ENCODE measurements at places on chromosomes 13 and 19. TPM values are rescaled to one million over a fixed set of nuclear protein-coding genes. Genes with fewer than 3 reads are reported as not detected.

DNA sequence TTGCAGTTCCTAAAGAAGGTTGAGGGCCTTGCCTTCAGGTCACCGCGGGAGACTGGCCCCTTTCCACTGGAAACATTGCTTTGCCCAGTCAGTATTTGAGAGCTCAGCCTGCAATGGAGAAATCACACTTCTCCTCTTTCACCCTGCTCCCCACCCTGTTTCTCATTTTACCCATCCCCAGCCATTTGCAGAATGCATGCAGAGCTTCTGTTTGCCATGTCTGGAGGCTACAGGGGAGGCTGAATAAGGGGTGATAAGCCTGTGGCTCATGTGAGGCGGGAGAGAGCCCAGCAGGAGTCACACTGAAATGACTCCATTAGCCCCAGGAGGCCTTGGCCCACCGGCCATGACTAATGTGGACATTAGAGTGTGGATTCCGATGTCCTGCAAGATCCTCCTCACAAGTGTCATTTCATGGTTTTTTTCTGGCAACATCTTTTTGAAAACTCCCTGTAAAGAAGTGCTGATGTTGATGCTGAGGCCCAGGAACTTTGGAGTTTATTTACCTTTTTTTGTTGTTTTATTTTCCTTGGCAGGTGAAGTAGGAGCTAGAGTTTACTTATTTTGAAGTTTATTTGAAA, 6.3 kb downstream of the SPINT2 start:
- no peak for DNase-seq

GRCh38 chr19:40507892-40508291, 41.1 kb downstream of the SPTBN4 start:
- no peak for DNase-seq

GRCh38 chr19:34772697-34773554, at the start of gene ZNF599:
TSS of gene ZNF599 (minus strand) at chr19:34773215. CDS start at chr19:34772841, 374 bp downstream.
- DNase-seq = peak; percentile 80

- no peak for DNase-seq
Observed at GRCh38 chr19:23597661-23598060, 89.4 kb downstream of the ZNF675 start.

DNA sequence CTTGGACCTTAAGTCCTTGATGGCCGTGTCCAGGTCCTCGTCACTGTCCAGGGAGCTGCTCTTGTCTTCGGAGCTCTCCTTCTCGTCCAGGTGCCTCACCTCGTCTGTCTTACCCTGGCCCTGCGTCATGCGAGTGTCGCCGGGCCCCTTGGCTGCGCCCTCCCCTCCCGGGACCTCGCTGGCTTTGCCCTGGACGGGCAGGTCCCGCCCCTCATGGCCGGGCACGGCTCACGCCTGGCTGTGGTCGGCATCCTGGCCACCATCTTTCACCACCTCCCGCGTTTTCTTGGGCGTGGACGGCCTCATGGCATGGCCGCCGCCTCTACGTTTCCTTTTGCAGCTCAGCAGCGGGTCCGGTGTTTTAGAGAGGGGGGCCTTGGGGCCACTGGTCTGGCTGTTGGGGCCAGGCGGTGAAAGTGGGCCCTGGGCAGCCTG, 14.8 kb downstream of the RB1 start:
- DNase-seq = no peak

Gene ISOC2
- polyA plus RNA-seq = 94.1 TPM

Gene ZNF681
- 0.75 TPM for polyA plus RNA-seq

Gene ZNF606
- polyA plus RNA-seq = 11.2 TPM

All from urinary bladder (tissue), 4 donors.